ENCODE measurements at places on chromosomes 6 and 20. TPM values are rescaled to one million over a fixed set of nuclear protein-coding genes. Genes with fewer than 3 reads are reported as not detected.

The TMX4 gene
- total RNA-seq: 25.7 TPM

The TOX2 gene
- 0.87 TPM for total RNA-seq

The KCNK5 gene
- 11.4 TPM for total RNA-seq

The LRRC73 gene
- not detected for total RNA-seq

The GRM1 gene
- 0.08 TPM for total RNA-seq

The MUC22 gene
- total RNA-seq: 0.03 TPM

The OSTM1 gene
- 26.1 TPM for total RNA-seq

The ADGRG6 gene
- 59.5 TPM for total RNA-seq

The PRDM13 gene
- not detected for total RNA-seq

The GSTA1 gene
- total RNA-seq: 1,195 TPM

The ETV7 gene
- total RNA-seq: 0.88 TPM

The FABP7 gene
- total RNA-seq: 0.24 TPM

DNA sequence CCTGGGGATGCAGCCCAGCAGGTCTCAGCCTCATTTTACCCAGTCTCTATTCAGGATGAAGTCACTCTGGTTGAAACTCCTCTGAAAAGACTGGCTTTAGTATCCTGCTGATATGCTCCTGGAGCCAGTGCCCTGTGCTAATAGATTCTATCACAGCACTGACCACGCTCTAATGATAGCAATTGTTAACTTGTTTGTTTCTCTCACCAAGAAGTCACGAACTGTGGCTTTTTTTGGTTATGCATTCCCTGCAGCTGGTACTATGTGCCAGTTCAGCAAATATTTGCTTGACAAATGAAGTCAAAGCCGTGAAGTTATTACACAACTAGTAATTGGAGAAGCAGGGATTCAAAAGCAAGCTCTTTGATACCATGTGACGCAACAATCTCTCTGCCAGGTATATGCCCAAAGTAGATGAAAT lies 754.6 kb downstream of the KIF16B start:
- DNase-seq: no peak

DNA sequence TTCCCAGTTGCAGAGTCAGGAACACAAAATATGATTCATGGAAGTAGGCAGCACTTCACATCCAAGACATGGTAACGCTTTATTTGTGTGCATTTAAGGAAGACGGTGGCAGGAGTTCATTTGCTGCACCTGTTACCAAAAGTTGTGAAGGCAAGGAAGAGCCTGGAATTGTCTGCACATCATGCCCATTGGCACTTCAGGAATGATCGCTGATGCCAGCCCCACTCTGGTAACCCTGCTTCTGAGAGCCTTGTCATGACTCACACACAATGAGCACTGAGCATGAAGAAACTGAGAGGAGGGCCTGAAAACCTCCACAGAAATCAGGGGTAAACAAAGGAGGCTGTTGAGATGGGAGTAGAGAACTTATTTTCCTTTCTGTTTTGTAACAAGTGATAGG lies 181.1 kb downstream of the RPS12 start:
- no peak for DNase-seq

- DNase-seq: no peak
These were observed 77.0 kb downstream of the ATXN1 start for GRCh38 chr6:16684195-16684689.

DNA sequence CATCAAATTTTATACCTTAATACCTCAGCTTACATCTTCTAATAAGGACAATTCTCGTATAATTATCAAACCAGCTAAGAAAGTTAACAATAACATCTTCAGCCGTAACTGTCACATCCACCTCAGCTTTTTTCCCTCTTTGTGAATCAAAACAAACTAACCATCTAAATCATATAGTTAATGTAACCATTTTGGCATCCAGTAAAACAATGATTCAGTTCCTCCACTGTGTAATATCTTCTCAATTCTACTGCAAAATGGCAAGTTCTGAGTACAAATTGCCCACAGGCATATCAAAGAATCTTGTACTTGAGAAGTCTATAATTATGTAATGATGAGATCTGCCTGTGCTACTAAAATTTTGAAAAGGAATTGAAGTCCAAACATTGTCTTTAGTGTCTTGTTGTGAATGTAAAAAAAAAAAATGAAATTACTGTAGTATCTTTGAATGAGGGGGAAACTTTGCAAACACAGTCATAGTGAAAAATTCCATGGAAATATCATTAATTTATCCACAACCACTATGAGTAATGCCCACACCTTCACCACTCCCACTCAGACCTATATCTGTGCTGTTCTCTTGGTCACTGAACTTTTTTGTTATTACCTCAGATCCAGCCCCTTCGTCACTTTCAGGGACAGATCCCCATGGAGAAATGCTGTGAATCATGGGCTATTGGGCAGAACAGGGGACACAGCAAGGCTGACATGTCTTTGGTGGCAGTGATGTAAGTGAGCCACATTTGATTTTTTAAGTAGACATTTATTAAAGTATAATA lies 178.6 kb upstream of the RAB32 start:
- DNase-seq: no peak

GRCh38 chr20:49701241-49701790 lies 12.4 kb downstream of the B4GALT5 start:
- no peak for DNase-seq

DNA sequence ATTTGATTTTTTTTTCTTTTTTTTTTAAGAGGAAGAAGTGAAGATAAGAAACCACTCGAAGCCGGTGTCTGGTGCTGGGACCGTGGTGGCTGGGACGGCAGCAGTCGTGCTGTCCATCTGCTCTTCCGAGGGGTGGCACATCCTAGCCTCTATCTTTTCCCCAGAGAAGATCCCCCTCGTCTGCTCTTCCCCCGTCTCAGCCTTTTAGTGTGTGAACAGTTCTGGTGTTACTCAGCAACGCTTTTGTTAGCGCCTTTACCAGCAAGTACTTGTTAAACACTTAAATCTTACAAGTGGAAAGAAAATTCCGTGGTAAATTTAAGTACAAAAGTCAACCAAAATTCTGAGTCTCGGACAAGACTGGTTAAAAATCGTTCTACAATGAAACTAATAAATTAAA lies 90.1 kb downstream of the RSPH3 start:
- DNase-seq: no peak

GRCh38 chr6:6882592-6882991 lies 225.2 kb upstream of the RREB1 start:
- no peak for DNase-seq

- DNase-seq: peak; percentile 89
These were observed 200.7 kb downstream of the BCAS1 start for GRCh38 chr20:53869466-53870258.

- DNase-seq: no peak
These were observed 162.6 kb upstream of the TOP1 start for GRCh38 chr20:40866056-40866455.

GRCh38 chr20:5893621-5894020 lies 56.7 kb downstream of the TRMT6 start:
- DNase-seq: no peak

DNA sequence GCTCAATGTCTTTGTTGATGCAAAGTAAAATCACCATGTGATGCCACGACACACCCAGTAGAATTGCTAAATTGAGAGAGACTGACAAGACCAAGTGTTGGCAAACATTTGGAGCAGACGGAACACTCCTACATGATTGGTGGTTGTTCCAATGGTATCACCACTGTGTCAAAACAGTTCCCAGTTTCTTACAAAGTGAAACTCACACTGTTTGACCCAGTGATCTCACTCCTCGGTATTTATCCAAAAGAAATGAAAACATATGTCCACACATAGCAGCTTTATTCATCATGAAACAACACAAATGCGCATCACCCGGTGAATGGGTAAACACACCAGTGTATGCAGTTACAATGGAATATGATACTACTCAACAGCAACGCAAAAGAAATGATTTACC lies 74.0 kb upstream of the SULF2 start:
- DNase-seq: no peak

- no peak for DNase-seq
These were observed 235.4 kb downstream of the BTBD9 start for GRCh38 chr6:38404355-38404754.

DNA sequence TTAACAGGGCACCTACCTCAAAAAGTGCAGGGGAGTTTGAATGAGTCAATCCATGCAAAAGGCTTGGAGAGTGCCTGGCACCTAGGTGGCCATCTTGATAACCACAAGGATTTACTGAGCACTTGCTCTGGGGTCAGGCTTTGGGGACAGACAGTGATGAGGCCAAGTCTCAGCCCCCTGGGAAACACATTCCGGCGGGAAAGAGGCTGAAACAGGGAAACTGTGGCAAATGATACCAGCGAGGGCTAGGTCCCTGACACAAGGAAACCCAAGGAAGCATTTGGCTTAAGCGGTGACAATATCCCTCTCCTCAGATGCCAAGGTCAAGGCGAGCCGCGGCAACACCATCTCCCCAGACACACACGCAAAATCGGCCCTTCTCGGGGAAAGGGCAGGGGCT lies 527 bp upstream of the DOK5 start:
- no peak for DNase-seq

DNA sequence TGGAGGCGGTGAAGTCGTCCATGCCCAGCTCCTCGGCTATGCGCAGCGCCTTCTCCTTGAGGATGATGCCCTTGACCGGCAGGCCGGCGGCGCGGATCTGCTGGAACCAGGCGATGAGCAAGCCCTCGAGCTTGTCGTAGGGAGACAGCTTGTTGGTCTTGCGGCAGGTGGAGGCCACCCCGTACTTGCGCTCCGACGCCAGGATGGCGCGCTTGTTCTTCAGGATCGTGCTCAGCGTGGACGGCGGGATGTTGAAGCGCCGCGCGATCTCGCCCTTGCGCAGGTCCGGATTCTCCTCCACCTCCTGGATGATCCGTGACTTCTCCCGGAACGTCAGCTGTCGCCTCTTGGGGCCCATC lies 435 bp downstream of the CENPB start:
- DNase-seq: peak; percentile 69

- DNase-seq: no peak
These were observed 40.5 kb downstream of the SLC22A1 start for GRCh38 chr6:160162030-160162566.

DNA sequence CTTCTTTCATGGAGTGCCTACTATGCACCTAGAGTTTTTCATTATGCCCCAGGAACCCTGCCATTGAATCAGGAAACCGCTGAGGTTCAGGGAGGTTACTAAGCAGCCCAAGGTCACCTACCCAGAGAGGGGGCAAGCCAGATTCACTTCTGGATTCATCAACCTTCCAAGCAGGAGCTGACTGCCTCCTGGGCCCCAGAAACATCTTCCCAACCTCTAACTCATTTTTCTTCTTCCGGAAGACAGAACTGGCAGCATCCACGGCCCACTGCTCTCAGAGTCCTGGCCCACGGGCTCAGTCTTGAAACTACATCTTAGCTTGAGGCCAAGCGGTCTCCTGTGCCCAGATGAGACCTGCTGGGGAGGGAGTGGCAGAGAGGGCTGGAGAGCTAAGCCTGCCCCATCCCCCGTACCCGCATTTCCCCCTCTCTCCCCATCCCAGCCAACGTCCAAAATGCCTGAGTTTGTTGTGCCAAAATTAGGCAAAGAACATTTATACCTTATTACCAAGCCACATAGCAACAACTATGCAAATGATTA lies 281.0 kb downstream of the CDC5L start:
- no peak for DNase-seq

- no peak for DNase-seq
These were observed 1005.3 kb upstream of the EPHA7 start for GRCh38 chr6:94424692-94425091.

DNA sequence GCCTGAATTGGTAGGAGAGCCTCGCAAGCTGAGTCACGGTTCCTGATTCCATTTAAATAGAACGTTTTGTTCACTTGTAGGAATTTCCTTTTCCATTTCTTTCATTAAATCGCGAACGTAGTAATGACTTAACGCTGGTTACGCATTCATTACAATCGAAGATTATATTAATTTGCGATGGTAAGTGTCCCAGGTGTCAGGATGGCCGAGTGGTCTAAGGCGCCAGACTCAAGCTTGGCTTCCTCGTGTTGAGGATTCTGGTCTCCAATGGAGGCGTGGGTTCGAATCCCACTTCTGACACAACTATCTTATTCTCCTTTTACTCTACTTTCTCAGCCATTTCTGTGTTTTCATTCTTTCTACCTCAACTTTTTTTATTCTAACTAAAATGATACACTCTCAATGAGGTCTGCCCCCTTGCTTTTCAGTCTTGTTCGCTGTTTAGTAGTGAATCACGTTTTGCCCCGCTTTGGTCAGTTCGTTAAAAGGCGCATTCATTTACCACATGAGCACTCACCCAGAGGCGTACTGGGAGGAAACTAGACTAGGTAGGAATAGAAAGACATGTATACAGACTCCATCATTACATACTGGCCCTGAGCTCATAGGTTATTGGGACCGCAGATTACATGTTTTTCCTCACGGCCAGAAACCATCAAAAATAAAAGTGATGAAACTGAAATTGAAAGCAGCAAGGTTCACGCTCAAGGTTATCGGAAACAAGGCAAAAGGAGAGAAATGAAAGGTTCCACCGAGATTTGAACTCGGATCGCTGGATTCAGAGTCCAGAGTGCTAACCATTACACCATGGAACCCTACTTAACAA lies 17.3 kb upstream of the TRIM27 start:
- DNase-seq: peak; percentile 92

- DNase-seq: no peak
These were observed 189.9 kb downstream of the CENPW start for GRCh38 chr6:126529637-126530362.

DNA sequence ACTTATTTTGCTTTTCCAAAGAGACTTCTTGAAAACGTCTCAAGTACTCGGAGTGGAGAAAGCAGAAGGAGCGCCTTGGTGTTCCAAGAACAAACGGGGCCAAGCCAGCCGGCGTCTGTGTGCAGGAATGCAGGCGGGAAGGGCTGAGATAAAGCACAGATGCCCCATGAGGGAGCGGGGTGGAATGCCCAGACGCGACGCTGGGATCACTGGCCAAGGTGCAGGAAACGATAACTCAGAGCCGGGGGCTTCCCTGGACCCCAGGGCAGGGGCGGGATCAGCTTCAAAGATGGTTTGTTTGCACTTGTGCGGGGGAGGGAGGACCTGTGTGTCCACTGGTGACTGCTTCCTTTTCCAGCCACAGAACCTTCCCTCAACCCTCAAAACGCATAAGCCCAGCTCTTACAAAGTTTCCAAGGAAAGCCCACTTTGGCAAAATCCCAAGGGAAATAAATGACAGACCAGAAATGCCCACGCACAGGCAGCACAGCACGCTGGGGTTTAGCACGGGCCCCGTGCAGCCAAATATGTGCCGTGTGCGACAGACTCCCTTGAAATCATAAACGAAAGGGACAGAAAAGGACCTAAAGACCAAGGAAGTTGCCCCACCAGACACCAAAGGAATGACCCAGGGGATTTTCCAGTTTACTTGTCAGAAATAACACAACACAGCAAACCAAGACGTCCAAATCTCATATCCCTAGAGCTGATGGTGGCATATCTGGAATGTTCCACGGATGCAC lies 113.9 kb downstream of the NFATC2 start:
- peak; percentile 79 for DNase-seq

All from hepatocyte (in vitro differentiated cells).